ENCODE measurements at places on chromosomes 11 and 22. TPM values are rescaled to one million over a fixed set of nuclear protein-coding genes. Genes with fewer than 3 reads are reported as not detected.

The RPS13 gene
- 731 TPM for polyA plus RNA-seq

The TENM4 gene
- polyA plus RNA-seq, result 19.0 TPM

The GPR83 gene
- not detected for polyA plus RNA-seq

The RTN4RL2 gene
- polyA plus RNA-seq, result 1.3 TPM

The TEX54 gene
- polyA plus RNA-seq, result 3.0 TPM

The CNIH2 gene
- polyA plus RNA-seq, result 3.3 TPM

The SCGB2A2 gene
- not detected for polyA plus RNA-seq

The TLCD5 gene
- 19.0 TPM for polyA plus RNA-seq

The ANGPTL5 gene
- polyA plus RNA-seq, result not detected

The NXPE4 gene
- not detected for polyA plus RNA-seq

The LRP5 gene
- 36.3 TPM for polyA plus RNA-seq

The TREH gene
- not detected for polyA plus RNA-seq

The ACR gene
- polyA plus RNA-seq, result not detected

The TUB gene
- 6.7 TPM for polyA plus RNA-seq

The RFPL2 gene
- polyA plus RNA-seq, result 0.40 TPM

The CNGA4 gene
- not detected for polyA plus RNA-seq
